Stimulated activated CD8-positive, alpha-beta memory T cell treated with anti-CD3 and anti-CD28 coated beads, Interleukin-4, amount 100 ng/mL, for 1 hour (primary cell): ENCODE measurements at places on chromosomes 12 and 14.

DNA sequence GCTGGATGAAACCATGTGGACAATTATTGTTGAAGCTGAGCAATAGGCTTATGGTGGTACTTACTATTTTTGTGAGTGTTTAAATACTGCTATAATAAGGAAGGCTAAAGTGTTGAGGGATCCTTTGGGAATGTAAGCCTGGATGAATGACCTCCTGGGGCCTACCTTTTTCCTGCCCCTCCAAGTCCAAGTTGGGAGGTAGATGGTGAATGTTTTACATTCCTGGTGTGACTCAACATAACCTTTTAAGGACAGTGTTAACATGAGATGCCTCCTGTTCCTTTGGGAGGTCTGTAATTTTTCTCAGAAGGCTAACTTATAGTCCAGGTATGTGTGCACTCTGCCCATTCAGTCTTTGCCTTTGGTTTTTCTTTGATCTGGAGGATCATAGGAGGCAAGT, 315.9 kb downstream of the NRXN3 start:
- no peak for DNase-seq

DNA sequence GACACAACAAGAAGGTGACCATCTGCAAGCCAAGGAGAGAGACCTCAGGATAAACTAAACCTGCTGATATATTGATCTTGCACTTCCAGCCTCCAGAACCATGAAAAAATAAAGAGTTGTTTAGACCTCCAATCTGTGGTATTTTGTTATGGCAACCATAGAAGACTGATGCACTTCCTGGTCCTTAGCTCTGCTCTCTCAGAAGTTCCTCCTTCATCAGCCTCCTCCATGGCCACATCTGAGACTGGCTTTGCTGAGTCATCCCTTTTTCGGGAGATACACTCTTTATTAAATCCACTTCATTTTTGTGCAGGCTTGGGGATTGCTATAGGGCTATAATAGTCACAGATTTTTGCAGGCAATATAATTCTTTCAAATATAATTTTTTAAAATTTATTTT, 89.6 kb upstream of the ATF7IP start:
- no peak for DNase-seq

- DNase-seq = no peak
Observed at GRCh38 chr12:67019070-67019469, 250.1 kb upstream of the CAND1 start.

GRCh38 chr12:91225316-91225715, 42.7 kb upstream of the DCN start:
- DNase-seq = no peak

DNA sequence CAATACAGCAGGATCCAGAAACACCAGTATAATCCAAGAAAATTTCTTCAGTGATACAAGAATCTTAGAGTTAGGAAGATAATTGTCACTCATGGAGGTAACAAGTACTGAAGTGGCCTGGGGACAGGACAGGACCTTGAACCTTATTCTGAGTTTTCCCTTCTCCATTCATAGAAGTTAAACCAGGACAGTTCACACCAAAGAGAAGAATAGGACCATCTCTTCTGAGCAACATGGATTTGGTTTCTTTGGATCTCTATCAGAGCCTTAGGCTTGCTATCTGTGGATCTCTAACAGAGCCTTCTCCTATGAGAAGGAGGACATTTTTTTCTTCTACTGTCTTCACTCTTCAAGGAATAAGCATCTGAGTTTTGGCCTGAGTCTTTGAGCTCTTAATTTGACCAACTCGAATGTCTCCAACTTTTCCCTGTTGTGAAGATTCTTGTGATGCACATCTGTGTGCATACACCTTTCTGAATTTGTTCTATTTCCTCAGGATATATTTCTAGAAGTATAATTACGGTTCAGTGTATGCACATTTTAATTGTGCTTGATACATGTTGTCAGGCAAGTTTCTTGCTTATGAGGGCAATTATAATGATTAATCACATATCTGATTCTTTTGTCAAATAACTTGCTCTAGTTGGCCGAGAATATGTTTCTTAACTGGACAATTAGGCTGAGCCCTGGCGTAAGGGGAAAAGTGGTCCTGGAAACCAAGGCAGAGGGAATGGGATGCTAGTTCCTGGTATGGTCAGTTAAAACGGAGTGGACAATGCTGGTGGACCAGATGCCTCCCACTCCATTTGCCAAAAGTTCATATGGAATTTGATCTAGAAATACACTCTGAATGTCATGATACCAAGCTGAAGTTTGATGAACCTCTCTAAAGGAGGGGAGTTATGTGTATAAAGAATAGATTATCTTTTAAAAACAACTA, 6.6 kb downstream of the KRT6A start:
- no peak for DNase-seq

- no peak for DNase-seq
Observed at GRCh38 chr12:7637615-7638014, 28.1 kb downstream of the APOBEC1 start.

GRCh38 chr14:53310412-53310811, 157.3 kb upstream of the DDHD1 start:
- no peak for DNase-seq

GRCh38 chr12:47276253-47276620, 196.5 kb upstream of the AMIGO2 start:
- DNase-seq = no peak

DNA sequence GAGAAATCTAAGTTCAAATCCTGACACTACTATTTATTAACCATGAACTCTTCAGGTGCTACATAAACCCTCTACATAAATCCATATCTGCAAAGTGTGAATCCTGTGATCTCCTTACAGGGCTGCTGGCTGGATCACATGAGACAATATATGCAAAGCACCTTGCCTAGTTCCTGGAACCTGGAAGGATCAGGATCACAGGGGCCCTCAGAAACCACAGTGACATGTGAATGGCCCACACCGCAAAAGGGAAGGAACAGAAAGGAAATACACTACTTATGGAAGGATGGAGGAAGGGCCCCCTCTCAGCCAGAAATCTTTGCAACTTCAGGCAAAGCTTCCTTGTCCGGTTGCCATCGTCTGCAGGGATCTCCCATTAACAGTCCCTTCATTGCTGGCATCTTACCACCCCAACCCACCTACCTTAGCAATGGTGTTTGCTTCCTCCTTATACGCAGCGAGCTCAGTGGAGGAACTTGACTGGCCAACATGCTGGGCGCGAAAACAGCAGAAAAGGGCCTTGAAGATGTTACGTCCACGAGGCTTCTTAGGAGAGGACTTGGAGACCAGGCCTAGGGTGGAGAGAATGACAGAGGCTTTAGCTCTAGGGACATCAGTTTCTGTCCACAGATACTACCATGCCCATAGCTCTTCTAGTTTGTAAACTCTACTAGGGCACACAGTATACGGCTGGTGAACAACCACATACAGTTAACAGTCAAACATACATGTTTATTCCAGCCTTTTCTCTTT, 10.7 kb upstream of the AVIL start:
- DNase-seq = no peak

DNA sequence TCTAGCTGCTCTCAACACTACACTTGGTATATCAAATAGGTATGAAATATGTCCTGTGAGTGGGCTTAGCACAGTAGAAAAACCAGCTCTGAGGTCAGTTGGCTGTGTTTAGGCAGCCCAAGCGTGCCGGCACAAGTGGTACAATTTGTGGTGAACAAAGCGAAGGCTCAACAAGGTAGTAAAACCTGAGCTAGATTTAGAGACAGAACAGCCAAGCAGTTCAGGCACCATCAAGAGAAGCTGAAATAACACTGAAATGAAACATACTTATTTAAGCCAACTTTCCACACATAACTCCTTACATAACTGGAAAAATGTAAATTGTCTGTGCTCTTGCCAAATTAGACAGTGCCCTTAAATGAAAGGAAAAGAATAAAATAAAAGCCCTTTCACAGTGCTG, 596.8 kb upstream of the FBXO33 start:
- no peak for DNase-seq

DNA sequence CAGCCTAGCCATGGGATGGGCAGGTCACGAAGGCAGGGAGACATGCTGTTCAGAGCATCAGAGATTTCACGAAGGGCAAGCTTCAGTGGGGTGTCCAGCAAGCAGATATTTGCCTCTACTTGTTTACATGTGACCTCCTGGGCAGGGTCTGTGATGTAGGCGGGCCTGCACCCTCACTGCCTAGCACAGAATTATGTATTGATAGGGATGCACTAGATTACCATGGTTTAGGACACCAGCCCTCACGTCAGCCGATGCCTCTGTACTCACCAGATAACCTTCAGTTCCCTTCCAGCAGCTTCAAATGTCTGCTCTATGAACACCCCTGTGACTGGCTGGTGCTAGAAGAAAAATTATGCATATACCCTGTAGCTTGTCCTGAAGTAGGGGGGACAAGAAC, 5.1 kb upstream of the EIF5 start:
- DNase-seq = no peak

DNA sequence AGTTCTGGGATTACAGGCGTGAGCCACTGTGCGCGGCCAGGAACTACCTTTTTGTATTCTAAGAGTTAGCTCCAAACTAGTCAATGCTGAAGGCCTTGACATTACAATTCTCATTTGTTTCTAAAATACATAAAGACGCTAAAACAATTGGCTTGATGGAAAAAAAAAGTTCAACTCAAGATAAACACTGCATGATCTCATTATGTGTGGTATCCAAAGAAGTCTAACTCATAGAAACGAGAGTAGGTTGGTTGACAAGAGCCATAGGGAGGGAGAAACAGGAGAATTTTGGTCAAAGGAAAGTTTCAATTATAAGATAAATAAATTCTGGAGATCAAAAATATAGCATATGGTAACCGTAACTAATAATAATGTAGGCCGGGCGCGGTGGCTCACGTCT, 20.0 kb upstream of the RNF34 start:
- DNase-seq = no peak

DNA sequence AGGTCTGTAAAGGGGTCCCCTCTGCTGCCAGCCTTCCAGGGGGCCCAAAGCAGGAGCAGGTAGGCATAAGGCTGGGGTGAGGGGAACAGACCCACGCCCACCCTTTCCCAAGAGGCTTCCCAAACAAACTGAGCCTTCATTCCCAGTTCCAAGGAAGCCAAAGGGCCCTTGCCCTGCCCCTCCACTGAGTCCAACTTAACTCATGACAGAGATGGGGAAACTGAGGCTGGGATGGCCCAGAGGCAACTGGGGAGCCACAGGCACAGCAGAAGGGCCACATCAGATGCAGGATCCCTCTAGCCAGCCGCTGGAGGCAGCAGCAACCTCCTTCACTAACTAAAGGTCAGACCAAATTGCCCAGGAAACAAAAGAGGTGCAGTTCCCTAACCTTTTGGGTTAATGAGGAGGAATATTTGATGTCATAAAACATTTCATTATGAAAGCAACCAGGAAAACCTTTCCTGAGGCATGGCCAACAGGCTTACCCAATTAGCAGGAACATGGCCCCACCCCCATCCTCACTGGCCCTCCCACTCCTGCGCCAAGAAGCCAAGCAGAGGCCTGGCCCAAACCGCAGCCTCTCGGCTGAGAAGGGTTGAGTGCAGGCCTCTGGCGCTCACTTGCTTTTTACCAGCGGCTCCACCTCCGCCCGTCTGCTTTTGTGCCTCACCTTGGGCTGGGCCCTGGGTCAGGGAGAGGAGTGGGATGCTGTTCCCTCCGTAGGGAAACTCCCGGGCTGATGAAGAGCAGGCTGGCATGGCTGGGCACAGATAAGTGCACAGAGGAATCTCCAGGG, 293.5 kb upstream of the RTL1 start:
- DNase-seq = no peak

DNA sequence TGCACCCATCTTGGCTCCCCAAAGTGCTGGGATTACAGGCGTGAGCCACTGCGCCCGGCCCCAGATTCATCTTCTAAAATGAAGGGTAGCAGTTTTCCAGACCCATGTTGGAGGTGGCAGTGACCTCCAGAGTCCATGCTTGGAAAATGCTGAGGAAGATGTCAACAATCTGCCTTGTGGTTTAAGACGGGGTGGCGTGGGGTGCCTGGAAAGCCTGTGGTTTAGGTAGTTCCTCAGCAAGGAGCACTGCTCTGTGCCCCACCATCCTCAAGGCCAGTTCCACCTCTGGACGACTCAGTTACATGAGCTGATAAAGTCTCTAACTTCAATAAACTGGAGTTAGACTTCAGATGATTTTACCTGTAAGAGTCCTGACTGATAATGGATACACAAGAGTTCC, 48.6 kb downstream of the DRAM1 start:
- no peak for DNase-seq

GRCh38 chr12:105921872-105922669, 216.7 kb downstream of the NUAK1 start:
- DNase-seq = no peak

- no peak for DNase-seq
Observed at GRCh38 chr12:46071335-46071734, 81.0 kb upstream of the SCAF11 start.

- no peak for DNase-seq
Observed at GRCh38 chr14:59217011-59217410, 28.5 kb downstream of the DAAM1 start.

DNA sequence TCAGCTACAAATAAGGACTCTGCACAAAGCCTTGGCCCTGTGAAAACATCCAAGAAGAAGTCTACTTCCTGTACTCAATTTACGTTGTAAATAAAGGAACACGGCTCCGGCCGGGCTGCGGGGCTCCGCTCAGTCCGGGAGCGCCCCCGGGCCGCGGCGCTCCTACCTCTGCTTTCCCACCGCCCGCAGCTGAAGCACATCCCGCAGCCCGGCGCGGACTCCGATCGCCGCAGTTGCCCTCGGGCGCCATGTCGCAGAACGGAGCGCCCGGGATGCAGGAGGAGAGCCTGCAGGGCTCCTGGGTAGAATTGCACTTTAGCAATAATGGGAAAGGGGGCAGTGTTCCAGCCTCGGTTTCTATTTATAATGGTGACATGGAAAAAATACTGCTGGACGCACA, 502.3 kb upstream of the FOXG1 start:
- DNase-seq = no peak

GRCh38 chr12:46455648-46456352, 83.2 kb upstream of the SLC38A2 start:
- no peak for DNase-seq

DNA sequence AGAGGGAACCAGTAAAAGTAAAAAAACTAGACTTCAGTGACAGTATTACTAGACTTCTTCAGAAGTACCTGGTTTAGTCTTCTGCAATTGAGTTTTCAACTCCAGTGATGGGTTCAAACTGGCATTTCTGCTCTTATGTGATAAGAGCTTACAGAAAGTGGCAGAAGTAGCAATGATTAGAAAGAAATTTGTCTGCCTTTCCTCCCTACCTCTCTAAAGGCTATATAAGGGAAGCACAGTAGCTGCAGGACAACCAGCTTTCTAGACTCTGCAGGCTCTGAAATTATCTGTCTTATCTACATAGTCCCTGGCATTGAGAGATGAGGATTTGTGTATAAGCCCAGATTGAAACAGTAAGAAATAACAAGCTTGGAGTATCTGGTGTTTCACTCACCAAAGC, 107.5 kb downstream of the DAAM1 start:
- no peak for DNase-seq
